Upper lobe of left lung (tissue), 6 donors: ENCODE measurements at places on chromosomes 13 and 19. TPM values are rescaled to one million over a fixed set of nuclear protein-coding genes. Genes with fewer than 3 reads are reported as not detected.

- DNase-seq, result no peak
These were observed 12.1 kb downstream of the HIPK4 start for GRCh38 chr19:40377876-40378385.

DNA sequence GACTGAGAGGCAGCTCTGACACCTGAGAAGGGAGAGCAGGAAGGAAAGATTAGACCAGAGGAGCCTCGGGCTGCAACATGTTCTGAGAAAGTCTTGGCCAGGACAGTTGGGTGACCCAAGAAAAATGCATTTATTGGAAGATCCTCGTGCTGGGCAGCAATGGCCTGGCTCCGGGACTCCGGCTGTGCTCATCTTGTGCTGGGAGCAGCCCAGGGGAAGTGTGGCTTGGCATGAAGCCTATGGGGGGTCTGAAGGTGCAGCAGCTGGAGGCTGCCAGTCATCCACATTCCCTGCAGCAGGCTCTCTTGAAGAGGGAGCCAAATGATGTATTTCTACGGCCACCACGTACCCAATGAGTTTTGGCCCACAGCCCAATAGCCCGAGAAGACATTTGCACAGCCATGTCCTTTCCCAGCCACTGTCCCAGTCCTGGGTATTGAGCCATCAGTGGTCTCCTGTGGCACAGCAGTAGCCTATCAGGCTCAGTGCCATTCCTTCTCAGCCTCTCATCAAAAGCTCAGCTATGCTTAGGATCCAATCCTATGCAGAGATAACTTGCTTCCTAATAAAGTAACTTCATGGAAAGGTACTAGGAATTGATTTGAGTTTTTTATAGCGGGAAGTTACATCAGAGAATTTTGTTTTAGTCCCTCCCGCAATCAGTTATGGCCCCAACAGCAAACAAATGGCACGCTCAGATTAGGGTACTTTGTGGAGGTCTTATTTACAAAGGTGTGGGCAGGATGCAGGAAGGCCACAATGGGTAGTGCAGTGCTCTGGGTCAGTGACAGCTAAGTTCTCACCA is 76.0 kb upstream of the MEDAG start:
- DNase-seq, result no peak

The TMEM221 gene
- not detected for total RNA-seq

- no peak for DNase-seq
These were observed 631.3 kb downstream of the DIAPH3 start for GRCh38 chr13:59532405-59532804.

DNA sequence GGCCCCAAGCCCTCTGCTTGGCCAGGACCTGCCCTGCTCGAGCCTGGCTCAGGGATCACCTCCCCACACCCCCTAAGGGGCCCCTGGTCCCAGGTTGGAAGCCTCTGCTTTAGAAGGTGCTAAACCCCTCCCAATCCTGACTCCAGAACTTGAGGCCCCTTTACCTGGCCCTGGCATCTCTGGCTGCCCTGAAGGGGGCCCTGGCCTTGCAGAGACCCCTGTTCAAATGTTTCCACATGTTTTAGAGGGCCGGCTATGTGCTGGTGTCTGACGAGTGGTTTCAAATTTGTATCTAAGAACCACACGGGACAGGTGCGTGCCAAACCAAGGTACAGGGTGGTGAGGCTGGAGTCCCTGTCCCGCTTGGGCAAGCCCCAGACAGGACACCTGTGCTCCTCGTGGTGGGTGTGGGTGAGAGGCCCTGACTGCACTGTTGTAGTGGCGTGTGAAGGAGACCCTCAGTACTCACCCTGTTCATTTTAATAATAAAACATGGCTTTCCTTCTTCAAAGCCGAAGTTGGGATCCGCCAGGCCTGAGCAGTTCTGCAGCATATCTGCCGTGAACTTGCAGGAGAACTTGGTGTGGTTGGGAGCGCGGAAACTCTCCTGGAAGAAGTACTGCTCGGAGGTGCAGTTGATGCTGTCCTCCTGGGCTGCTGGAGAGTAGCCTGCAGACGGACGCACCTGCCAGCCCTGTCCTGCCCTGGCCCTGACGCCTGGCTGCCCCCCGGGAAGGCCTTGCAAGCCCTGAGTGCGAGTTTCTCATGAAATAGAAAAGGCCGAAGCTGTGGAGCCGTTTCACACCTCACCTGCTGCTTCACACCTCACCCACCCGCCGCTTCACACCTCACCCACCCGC is 5.4 kb downstream of the ATP4B start:
- DNase-seq, result no peak

GRCh38 chr19:56839652-56840450 is 675 bp downstream of the PEG3 start:
- DNase-seq, result peak; percentile 92

GRCh38 chr19:2041433-2041682 is 9.7 kb downstream of the MKNK2 start:
- no peak for DNase-seq

The BEST2 gene
- not detected for total RNA-seq

The ZNF582 gene
- 2.1 TPM for total RNA-seq

- no peak for DNase-seq
These were observed 28.5 kb downstream of the ARHGEF18 start for GRCh38 chr19:7377196-7377595.

GRCh38 chr19:54325631-54326030 is 12.7 kb upstream of the LILRA5 start:
- no peak for DNase-seq

DNA sequence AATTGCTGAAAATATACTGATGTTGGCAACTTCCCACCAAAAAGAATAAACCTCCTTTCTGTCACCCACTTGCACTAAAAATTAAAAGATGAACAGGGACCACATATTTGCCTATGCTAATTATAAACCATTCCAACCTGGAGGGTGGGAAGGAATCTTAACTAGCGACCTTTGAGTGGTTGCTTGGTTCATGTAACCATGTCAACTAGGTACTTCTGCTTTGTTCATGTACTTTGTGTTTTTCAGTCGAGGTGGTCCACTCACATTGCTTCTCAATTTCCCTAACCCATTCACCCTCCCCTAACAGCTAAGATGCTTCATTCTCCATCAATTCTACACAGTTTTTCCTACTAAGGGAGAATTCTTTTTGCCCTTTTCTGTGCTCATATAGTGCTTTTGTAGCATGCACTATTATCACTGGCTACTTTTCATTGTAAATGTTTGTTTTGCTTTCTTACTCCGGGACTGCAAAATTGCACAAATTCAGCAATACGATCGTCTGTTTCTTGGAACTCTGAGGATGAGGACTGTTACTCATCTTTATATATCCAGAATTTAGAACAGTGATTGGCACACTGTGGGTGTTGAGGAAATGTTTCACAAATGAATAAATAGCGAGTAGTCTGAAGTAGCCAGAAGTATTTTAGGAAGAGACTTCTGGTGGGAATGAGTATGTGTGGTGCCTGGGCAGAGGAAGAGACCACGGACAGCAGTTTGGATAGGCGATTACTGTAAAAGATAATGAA is 187.5 kb downstream of the GPC6 start:
- DNase-seq, result no peak

- no peak for DNase-seq
These were observed 130.3 kb upstream of the SERP2 start for GRCh38 chr13:44243198-44243857.

DNA sequence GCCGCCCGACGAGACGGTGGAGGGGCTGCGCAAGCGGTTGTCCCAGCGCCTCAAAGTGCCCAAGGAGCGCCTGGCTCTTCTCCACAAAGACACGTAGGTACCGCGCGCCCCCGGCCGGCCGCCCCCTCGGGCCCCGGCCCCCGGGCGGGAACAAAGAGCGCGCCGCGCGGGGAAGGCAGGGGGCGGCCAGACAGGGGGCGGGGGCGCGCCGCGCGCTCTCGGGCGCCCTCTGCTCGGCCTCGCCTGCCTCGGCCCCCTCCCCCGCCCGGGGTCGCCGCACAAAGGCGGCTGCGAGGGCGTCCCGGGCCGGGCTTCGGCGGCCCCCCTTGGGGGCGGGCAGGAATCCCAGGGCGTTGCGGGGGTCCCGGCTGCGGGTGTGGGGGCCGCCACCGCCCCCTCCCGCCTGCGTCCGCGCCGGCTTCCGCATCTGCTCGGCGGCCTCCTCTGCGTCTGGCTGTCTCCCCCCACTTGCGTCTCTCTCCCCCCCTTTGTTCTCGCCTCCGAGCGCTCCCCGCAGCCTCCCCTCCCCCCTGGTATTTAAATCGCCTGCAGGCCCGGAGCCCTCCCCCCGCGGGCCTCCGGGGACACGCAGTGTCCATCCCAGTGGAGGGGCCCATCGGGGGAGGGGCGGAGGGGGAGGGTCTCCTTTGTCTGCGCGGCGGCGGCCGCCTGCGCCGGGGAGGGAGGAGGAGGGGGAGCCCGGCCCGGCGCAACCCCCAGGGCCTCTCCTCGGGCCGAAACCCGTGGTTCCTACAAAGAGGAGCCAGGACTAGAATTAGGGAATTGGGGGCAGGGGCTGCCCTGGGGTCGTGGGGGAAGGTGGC is 2.3 kb downstream of the MIDN start:
- DNase-seq, result no peak

The ZNF614 gene
- 5.8 TPM for total RNA-seq

The CHST8 gene
- total RNA-seq, result 0.46 TPM

The SLC17A7 gene
- total RNA-seq, result 0.78 TPM

The SRRM5 gene
- 0.30 TPM for total RNA-seq

GRCh38 chr19:6103217-6103644 is 7.1 kb downstream of the RFX2 start:
- no peak for DNase-seq

- DNase-seq, result no peak
These were observed 367.2 kb downstream of the DNAJC15 start for GRCh38 chr13:43390619-43391018.

DNA sequence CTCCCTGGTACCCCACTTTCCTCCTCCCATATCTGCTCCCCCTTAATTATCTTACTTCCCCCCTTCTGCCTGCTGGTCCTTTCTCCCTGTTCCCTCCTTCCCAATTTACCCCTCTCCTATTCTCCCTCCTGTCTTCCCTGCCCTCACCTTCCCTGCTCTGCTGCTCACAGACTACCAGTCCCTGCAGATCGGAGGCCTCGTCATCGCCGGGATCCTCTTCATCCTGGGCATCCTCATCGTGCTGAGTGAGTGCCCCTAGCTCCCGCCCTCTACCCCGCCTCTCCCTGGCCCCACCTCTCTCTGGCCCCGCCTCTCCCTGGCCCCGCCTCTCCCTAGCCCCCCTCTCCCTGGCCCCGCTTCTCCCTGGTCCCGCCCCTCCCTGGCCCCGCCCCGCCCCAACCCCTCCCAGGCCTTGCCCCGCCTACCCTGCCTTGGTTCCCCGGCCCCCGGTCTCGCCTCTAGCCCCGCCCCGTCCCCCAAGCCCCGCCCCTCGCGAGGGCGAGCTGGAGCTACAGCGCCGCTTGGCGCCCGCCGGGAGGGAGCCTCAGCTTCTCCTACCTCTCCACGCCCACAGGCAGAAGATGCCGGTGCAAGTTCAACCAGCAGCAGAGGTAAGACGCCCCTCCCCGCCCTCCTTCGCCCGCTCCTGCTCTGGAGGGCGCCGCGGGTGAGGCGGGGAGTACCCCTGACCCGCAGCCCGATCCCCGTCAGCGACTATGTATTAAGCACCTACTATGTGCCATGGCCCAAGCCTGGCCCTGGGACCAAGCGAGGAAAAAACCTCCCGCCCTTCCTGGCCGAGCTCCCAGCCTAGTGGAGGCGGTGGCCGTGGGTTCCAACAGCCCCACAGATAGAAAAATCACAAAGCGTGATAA is 1.9 kb upstream of the FXYD7 start:
- DNase-seq, result peak; percentile 99

DNA sequence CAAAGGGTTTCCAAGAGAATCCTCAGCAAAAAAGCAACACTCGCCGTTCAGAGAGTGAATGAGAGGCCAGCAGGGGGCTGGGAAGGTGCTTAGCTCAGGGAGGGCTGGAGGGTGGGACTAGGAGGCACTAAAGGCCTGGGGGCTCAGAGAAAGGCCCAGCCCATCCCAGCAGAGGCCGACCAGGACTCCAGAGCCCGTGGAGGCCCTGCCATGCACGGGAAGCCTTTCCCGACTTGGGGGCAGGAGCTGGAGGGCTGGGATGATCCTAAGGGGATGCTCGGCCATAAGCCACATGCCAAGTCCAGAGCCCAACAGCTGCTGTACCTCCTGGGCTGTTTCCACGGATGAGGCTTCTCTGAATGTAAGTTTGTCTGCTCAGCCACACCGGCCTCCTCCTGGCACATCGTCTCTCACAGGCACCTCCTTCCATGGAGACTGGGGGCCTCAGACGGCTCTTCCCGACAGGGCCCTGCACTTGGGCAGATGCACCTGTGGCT is 19.5 kb downstream of the RASA3 start:
- DNase-seq, result peak; percentile 12

The CILP2 gene
- total RNA-seq, result not detected

- peak; percentile 68 for DNase-seq
These were observed 5.0 kb downstream of the PPP1R37 start for GRCh38 chr19:45097776-45098520.

The SCAF1 gene
- 73.1 TPM for total RNA-seq

The ADPRHL1 gene
- total RNA-seq, result 1.9 TPM

- DNase-seq, result no peak
These were observed 6.3 kb downstream of the DPP9 start for GRCh38 chr19:4717191-4717965.

- DNase-seq, result no peak
These were observed 226.3 kb downstream of the DLEU7 start for GRCh38 chr13:50617134-50617721.

DNA sequence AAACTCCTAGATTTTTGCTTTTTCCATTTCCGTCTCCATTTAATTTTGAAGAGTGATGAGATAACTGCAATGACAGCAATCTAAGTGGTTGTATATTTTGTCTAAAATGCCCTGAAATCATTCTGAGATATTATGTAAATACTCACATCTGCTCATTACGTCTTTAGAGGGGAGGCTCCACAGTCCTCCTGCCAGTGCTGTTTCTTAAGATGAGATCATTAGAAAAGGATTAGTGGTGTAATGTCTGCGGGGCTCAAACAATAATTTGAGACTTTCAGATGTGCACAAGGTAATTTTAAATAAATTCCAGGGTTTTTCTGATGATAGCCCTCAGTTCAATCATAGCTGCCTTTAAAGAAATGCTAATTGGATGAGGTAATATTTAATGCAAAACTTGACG is 437.9 kb downstream of the FOXO1 start:
- DNase-seq, result no peak

The SLC27A1 gene
- total RNA-seq, result 28.1 TPM

- no peak for DNase-seq
These were observed 201.4 kb downstream of the PCCA start for GRCh38 chr13:100290165-100290801.

The WDR18 gene
- total RNA-seq, result 122 TPM

DNA sequence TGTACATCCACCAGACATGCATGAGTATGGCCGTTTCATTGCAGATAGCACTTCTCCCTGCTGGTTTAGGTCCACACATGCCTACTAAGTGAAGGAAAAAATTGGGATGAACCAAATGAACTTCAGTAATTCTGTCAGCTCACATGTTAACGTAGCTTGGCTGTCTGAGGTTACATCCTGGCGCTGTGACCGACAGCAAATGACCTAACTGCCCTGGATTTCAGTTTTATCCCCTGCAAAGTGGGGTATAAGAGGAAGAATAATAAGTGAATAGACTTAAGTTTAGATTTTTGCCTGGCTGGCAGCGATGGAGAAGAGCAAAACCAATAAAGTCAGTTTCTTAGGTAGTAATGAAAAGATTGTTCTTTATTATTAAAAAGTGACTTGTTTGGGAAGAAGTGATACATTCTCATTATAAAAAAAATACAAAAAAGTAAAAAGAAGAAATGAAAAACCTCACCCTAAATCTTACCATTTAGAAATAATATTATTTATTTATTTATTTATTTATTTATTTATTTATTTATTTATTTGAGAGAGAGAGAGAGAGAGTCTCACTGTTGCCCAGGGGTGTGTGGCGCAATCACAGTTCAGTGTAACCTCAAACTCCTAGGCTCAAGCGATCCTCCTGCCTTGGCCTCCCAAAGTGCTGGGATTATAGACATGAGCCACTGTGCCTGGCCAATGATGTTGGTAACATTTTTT is 4.2 kb upstream of the RNF113B start:
- no peak for DNase-seq

- no peak for DNase-seq
These were observed 4.8 kb downstream of the PNKP start for GRCh38 chr19:49862391-49863253.
